Dermis lymphatic vessel endothelial cell (primary cell): ENCODE measurements at places on chromosomes 16 and 17. TPM values are rescaled to one million over a fixed set of nuclear protein-coding genes. Genes with fewer than 3 reads are reported as not detected.

Gene DPEP2NB
- total RNA-seq, result 0.09 and 0.11 TPM in 2 replicates

Gene ITGB3
- total RNA-seq, result 357 and 435 TPM in 2 replicates

Gene SLC38A7
- 28.1 and 34.9 TPM in 2 replicates for total RNA-seq

Gene CACNG5
- not detected in 2 replicates for total RNA-seq

Gene KCNH6
- under 0.01 TPM in 1 of 2 replicates, not detected in the other for total RNA-seq

Gene TMEM238L
- total RNA-seq, result not detected in 2 replicates

Gene MT4
- total RNA-seq, result not detected in 2 replicates

Gene CDIP1
- 3.2 and 3.9 TPM in 2 replicates for total RNA-seq
